ENCODE measurements at places on chromosomes 6 and 20.

DNA sequence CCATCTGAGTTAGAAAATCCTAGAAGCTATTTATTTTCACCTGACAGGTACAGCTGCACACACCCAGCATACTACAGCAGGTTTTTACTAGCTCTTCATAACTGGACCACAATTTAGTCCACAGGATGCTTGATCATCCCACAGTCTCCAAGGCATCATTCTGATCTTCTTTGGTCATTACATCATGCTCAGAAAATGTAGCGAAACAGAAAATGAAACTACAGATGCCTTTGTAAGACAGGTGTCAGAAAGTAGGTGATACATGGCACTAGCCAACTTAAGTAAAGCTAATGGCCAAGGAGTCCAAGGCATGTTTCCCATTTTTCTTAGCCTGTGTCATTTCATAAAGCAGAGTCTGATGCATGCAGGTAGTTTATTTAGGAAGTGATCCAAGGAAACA, 102.3 kb downstream of the HTR1B start:
- DNase-seq = no peak

DNA sequence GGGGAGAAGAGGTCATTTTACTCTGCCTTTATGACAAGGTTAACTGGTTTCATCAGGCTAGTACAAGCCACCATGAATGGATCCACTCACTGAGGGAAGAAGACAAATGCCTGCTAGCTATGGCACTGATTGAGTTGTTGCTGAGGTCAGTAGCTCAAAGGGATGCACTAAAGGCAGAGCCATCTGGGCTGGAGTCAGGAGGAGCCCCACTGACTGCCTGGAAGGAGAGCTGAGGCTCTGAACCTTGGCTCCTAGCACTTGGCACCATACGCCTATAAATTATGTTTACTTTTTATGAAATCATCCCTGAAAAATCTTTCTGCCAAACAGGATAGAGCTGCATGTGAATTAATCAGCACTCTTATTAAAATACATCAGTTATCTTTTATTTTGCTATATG, 104.6 kb downstream of the DTD1 start:
- DNase-seq = no peak

DNA sequence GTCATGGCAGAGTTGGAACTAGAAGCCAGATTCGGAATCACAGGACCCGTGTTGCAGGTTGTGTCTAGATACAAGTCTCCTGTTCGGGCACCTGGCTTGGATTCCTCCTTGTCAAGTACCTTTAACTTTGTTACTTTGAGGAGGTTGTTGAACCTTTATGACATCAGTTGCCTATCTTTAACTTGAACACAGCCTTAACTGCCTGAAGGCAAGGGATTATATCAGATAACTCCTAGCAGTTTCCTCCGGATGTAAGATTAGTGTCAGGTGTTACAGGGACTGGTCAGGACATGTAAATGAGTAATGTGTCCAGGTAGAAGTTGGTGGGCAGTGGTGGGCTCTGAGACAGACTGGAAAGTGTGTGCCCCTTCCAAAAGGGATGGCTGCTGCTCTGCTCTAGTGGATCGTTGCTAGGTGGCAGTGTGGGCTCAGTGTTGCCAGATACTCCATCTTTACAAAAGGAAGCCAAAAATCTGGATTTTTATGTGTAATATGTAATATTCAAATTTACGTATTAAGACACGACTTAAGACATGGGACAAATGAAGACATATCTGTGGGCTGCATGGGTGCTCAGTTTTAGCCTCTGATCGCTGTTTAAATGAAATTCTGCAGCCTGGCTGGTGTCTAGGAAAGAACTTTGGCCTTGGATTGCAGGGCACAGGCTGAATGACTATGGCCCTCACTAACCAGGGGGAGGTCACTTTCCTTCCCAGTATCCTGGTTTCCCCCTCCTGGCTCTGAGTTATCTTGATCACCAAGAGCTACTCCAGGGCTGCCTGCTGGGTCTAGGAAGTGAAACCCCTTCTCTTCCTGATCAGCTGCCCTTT, 27.1 kb downstream of the CHMP4B start:
- no peak for DNase-seq

- DNase-seq = no peak
Observed at GRCh38 chr6:144143878-144144277, 6.4 kb upstream of the STX11 start.

DNA sequence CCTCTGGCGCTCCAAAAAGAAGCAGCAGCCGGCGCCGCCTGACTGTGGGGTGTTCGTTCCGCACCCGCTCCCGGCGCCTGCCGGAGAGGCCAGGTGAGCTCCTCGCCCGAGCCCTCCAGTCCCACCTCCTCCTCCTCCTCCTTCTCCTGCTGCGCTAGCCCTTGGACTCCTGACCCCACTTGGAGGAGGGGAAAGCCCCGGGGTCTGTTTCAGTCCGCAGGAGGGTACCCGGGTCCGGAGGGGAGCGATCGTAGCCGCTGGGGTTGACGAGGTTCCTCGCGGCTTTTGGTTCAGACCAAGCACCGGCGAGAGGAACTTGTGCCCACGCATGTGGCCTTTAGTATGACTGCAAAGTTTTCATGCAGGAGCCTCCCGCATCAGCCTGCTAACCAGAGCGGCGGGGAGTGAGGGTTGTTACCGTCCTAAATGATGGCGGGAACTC, 493 bp downstream of the CRYBG1 start:
- no peak for DNase-seq

Measured in erythroblast (primary cell).